ENCODE measurements at places on chromosomes 3 and 15. TPM values are rescaled to one million over a fixed set of nuclear protein-coding genes. Genes with fewer than 3 reads are reported as not detected.

Gene NRG4
- total RNA-seq, result not detected

Gene KLHL6
- total RNA-seq, result 6.9 TPM

Gene ACTRT3
- total RNA-seq, result 1.5 TPM

Gene ISL2
- total RNA-seq, result under 0.01 TPM

Gene OXSM
- total RNA-seq, result 12.2 TPM

Gene CYFIP1
- 154 TPM for total RNA-seq

Gene COL7A1
- 0.32 TPM for total RNA-seq

Gene ZNF774
- 2.3 TPM for total RNA-seq
